T-helper 9 cell (primary cell): ENCODE measurements at places on chromosomes 2 and 18.

- no peak for DNase-seq
Observed at GRCh38 chr2:53778536-53779162, 8.1 kb downstream of the ASB3 start.

DNA sequence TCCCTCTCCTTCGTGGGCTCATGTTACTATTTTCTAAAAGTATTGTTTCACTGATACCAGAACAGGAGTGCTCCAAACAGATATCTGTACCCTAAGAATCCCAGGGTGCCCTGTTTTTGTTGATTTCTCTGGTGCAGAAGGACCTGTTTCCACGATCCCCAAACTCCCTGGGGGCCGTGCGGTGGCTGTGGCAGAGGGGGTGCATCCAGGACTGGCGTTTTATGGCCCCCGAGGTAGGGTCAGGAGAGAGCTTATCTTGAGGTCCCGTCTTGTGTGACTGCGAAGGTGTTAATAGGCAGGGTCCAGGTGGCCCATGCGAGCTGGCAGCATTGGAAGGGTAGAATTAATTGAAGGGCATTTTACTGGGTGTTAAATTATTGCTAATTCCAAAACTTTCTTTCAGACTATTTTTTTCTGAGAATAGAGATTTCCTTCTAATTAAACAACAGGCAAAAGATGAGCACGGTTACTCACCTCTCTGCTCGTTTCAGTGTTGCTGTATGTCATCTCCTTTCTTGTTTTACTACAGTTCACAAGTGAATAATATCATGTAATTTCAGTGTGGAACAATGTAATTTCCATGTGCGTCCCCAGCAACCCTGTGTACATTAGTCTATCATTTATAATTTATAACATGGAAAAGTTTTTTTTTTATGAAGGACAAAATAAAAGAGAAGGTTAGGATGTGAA lies 8.2 kb downstream of the TWIST2 start:
- no peak for DNase-seq

- DNase-seq, result no peak
Observed at GRCh38 chr2:7683196-7683595, 766.0 kb downstream of the RNF144A start.

DNA sequence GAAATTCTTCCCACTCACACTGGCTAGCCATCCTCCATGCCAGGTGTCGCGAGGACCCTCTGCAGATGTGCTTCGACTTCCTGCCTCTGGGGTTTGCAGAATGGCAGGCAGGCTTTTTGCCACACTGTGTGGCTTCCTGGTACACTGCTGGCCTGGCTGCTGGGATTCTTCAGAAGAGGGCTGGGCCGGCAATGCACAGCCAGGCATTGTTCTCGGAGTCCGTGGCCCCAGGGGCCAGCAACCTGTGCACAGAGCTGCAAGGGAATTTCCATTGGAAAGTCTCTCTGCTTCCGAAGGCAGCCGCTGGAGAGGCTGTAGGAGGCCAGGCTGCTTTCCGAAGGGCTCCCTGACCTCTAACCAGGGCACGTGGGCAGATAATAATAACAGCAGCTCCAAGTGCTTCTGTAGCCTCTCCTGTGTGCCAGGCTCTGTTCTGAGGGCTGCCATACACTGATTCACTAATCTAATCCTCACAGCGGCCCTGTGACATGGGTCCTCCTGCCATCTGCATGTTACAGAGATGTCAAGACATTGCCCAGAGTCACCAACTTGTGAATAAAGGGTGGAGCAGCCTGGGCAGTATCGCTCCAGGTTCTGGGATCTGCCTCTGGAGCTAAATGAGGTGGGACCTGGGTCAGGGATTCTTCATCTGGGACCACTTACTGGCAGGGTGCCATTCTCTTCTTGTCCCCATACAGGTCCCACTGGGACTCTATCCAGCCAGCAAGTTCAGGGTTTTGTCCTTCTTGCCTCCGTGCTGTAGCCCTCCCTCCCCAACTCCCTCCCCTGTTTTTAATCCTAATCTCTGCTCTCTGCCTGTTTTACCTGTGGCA lies 5.0 kb downstream of the LDLRAD4 start:
- no peak for DNase-seq

DNA sequence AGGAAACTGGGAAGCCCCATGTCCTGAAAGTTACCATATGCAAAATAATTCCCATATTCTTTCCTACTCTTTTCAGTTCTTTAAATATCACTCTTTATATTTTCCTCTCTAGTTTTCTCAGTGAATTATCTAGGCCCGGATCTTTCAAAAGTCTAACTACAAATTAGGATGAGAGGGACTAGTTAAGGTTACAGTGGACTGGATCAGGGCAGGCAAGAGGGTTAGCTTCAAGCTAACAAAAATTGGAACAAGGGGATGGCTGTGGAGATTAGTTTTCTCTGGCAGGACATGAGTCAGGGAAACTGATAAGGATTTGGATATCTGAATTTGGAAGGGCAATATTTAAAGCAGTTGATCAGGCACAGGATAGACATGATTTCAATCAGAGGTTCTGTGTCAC lies 30.4 kb upstream of the BBS5 start:
- no peak for DNase-seq

DNA sequence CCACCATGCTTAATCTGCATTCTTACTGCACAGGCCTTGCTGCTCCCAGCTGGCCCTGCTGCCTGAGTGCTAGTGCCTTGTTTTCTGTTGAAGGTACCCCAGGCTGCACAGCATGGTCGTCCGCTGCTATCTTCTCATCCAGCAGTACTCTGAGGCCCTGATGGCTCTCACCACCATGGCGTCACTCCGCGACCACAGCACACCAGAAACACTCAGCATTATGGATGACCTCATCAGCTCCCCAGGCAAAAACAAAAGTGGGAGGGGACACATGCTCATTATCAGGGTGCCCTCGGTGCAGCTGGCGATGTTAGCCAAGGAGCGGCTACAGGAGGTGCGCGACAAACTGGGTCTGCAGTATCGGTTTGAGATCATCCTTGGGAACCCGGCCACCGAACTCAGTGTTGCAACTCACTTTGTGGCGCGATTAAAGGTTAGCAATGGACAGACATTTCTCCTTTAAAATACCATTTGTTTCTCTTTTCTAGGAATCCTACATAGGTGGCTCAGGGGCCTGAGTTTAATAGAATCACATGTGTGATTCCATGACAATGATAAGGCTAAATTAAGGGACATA lies 110.5 kb downstream of the ESCO1 start:
- no peak for DNase-seq

GRCh38 chr2:1781291-1782080 lies 37.2 kb upstream of the PXDN start:
- peak; percentile 36 for DNase-seq

DNA sequence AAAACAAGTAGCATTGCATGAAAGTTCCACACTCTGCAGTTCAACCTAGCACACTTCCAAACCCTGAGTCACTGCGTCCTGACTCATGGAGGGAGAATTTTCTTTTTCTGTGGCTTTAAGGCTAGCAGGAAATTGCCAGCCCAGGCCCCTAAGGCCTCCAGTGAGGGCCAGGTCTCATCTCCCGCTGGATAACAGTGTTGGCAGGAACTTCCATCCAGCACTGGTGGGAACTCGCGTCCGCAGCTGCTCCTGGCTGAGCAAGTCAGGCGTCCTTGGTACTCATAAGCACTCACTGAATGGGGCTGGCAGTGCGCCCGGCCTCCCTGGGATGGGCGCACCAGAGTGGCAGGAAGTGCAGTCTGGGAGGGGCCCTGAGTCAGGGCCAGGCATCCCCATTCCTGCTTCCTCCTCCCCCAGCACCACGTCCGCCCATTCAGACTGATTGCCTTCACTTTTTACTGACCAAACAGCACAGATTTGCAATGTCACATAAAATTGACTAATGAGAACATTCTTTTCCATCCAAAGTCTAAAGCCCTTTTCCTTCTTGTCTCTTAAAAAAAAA lies 14.3 kb downstream of the MALL start:
- DNase-seq, result no peak

- DNase-seq, result no peak
Observed at GRCh38 chr2:190462181-190462580, 54.0 kb downstream of the MFSD6 start.

GRCh38 chr2:77391119-77391518 lies 131.1 kb downstream of the LRRTM4 start:
- no peak for DNase-seq

DNA sequence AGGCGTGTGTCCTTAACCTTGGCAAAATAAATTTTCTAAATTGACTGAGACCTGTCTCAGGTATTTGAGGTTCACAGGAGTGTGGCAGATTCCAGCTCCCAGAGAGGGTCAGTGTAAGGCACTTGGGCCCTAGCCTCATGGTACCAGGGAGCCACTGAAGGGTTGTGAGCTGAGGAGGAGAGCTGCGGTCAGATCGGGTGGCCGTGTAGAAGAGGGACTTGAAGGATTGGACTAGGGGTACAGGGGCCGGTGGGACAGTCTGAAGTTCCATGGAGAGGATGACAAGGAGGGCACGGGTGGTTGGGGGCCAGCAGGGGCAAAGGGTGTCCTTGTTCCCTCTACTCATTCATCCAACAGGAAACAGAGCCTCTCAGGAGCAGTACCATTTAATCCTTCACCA lies 327.0 kb upstream of the HS6ST1 start:
- DNase-seq, result no peak

DNA sequence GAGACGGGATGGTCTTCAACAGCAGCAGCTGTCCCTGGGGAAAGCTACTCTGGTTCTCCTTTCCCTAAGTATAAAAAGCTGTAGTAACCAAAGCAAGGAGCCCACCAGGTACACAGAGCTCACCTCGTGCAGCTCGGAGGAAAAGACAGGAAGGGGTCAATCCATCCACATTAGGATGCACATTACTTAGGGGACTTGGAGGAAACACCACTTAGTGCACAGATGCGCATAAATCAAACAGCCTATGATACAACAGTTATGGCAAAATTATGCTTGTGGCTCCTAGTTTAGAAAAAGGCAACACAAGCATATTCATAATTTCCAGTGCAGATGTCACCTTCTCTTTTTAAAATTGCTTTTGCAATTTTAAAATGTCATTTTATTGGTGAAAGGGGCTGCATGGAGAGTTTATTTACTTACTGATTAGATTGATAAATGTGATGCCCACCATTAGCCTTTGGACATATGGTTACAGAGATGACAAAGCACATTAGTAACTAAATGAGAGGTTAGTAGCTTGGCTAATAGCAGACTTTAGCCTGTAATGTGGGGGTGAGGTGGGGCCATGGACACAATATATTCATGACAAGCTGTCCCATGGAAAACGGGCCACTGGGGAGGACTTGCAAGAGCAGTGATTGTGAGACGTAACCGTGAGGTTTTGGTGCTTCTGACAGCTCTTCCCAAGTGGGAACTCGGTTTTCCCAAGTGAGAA lies 199.8 kb downstream of the MYT1L start:
- DNase-seq, result no peak

GRCh38 chr18:8947566-8947965 lies 154.9 kb upstream of the NDUFV2 start:
- no peak for DNase-seq

GRCh38 chr2:216492597-216493333 lies 5.9 kb upstream of the RPL37A start:
- no peak for DNase-seq

- no peak for DNase-seq
Observed at GRCh38 chr2:223324402-223324801, 272.4 kb downstream of the KCNE4 start.

DNA sequence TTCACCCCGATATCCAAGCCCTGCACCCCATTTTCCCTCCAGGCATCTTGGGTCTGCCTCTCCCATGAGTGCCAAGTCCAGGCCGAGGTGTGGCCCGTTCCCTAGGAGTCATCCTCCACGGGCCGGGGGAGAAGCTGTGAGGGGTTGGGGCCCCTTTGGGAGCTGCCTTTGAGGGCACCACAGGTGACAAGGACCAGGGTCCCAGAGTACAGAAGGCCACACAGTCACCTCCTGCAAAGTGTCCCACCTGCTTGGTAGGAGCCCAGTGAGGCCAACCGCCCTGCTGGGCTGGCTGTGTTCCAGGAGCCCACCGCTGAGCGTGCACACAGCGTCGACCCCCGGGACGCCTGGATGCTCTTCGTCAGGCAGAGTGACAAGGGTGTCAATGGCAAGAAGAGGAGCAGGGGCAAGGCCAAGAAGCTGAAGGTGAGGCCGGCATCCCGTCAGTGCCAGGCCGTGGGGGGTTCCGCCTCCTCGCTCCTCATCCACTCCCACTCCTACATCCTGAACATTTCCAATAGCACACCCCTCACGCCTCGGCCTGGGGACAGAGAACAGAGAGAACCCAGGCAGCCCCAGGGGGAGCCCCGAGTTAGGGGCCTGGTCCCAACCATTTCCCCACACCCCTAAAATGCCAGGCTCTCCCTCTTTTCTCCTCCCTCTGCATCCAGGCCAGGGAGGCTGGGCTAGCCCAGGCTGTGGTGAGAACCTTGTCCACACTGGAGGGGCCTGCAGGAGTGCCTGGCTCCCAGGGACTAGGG lies 2.7 kb downstream of the ERFE start:
- DNase-seq, result no peak

GRCh38 chr2:102055346-102055990 lies 63.7 kb downstream of the IL1R2 start:
- DNase-seq, result no peak

DNA sequence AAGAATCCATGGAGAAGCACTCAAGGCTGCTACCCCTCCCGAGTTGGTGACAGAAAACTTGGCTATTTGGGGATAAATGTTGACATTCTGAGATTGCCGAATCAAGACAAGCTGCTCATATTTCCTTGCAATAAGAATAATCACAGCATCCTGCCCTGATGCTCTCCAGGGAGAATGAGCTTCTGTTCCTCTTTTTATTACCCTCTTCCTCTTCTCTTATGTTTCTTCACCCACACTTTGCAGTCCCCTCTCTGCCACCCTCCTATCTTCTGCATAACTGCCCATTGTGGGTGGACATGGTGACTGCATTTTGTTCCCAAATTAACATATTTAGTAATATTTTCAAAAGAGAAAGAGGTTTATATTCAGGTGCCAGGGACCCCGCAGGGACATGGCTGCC lies 11.9 kb upstream of the MSGN1 start:
- no peak for DNase-seq

GRCh38 chr18:20971886-20972267 lies 139.7 kb downstream of the ROCK1 start:
- DNase-seq, result no peak

GRCh38 chr2:128536925-128537620 lies 218.4 kb upstream of the HS6ST1 start:
- no peak for DNase-seq

GRCh38 chr2:207330912-207331311 lies 165.2 kb upstream of the KLF7 start:
- no peak for DNase-seq

GRCh38 chr2:173370198-173370597 lies 15.5 kb downstream of the CDCA7 start:
- no peak for DNase-seq

- DNase-seq, result no peak
Observed at GRCh38 chr2:24122366-24123194, 554 bp downstream of the PFN4 start.

- peak; percentile 45 for DNase-seq
Observed at GRCh38 chr2:173448938-173449471, 94.3 kb downstream of the CDCA7 start.

GRCh38 chr2:165277295-165277694 lies 38.1 kb downstream of the SCN2A start:
- no peak for DNase-seq

- DNase-seq, result no peak
Observed at GRCh38 chr2:211174021-211174420, 617.6 kb downstream of the CPS1 start.

- DNase-seq, result no peak
Observed at GRCh38 chr2:140910683-140911082, 1220.1 kb downstream of the LRP1B start.

GRCh38 chr2:150485871-150486538 lies 1.5 kb downstream of the RND3 start:
- no peak for DNase-seq
